Stimulated activated naive CD8-positive, alpha-beta T cell treated with anti-CD3 and anti-CD28 coated beads, Interleukin-15, amount 100 ng/mL, for 72 hours (primary cell): ENCODE measurements at places on chromosomes 2 and 18.
A peak's percentile ranks its signal among the peaks of the same experiment; 100 is the strongest.

- DNase-seq: peak; percentile 58
Measured at GRCh38 chr2:234292205-234292961, 204.5 kb downstream of the ARL4C start.

- DNase-seq: no peak
Measured at GRCh38 chr2:69535817-69536241, 98.6 kb upstream of the NFU1 start.

DNA sequence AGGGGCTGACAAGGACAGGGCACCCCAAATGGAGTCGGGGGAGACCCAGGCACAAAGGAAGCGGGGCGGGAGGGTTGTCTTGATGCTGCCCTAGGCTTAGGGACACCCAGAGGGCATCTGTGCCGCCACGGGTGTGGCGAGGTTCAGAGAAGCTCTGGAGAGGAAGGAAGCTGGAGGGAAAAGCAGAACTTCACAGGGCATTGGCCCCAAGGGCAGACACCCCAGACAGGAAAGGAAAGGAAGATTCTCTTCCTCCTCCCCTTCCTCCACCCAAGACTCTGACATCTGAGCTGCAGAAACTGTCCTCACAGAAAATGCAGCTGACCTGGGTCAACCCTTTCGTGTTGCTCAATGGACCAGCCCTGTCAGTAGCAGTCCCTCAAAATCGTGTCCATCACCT lies 25.6 kb downstream of the DNMT3A start:
- DNase-seq: no peak

DNA sequence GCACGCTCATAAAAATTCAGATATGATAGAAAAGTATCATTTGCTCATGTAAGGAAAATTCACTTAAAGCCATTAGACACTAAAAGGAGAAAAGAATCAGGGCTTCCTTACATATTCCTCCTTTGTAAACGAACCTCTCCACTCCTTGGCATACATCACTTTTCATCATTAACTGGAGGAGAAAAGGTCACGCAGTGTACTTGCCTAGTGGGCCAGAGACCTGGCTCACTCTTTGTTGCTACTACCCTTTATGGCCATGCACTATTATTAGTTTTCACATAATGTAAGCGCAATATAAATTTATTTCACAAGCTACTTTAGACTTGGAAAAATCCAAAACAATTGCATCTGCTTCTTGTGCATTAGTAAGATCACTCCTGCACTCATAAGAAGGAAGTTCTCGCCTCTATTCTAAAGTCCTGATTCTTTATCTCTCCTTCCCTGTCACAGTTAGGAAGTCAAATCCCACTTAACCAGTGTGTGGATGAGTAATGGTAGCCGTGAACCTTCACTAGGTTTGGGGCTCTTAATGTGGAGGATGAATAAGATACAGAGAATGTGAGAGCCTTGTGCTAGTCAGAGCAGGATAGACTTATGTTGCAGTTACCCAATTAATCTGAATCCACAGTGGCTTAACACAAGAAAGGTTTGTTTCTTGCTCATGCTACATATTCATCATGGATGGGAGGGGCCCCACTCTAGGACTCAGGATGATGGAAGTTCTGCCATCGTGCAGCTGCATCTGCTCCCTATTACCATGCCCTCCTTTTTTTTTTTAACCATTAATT lies 115.0 kb upstream of the GLS start:
- DNase-seq: no peak

DNA sequence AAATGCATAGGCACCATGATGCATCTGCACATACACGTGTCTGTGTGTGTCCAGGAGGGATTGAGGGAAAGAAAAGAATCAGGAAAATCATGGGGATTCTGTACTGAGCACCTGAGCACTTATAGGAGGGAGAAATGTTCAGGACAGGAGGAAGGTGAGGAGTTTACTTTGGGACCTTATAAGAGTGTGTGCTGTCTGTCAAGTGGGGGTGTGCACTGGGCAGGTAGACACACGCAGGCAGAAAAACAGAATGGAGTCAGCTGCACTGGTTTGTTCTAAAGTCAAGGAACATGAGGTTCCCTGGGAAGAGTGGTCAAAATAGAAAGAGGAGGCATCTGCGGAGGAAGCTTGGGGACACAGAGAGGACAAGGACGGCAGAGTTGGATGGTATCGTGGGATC lies 92.2 kb upstream of the KCTD1 start:
- DNase-seq: no peak
